ENCODE measurements at places on chromosomes 7 and 10.
A peak's percentile ranks its signal among the peaks of the same experiment; 100 is the strongest.

DNA sequence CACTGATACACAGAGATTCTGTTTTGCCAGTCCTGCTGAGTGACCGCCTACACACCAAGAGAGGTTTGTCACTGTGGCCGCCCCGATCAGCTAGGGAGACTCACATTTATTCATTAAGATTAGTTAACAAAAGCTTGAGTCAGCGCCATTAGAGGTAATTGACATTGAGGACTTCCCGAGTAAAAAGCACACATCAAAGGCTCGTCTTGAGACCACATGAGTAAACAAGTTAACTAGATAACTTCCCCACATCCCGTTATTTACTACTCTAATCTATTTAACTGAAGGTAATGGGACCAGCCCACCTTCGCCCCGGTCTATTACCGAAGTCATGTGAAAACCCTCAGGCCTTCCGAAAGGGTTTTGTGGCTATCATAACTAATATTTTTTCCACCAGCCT is 23.0 kb downstream of the SRRM3 start:
- DNase-seq, result no peak

DNA sequence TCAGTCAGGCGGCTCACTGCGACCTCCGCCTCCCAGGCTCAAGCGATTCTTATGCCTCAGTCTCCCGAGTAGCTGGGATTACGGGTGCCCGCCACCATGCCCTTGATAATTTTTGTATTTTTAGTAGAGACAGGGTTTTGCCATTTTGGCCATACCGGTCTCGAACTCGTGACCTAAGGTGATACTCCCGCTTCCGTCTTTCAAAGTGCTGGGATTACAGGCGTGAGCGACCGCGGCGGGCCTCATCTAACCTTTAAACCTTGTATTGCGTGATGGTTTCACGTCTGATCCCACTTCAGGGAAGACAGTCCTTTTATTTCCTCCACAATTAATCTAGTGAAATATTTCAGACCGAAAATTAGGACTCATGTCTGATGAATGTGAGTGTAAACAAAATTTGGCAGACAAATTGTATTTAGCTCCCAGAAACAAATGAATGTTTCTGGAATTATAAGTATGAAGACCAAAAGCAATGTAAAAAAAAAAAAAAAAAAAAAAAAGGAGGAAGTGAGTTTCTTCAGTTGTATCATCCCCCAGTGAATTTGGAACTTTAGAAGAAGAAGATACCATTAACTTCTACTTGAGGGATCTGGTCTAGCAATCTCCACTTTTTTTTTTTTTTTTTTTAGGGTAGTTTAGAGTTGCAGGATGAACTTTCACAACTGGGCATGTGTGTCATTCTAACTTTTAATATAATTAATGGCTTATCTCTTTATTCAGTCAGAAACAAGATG is 1.6 kb downstream of the NUP42 start:
- peak; percentile 54 for DNase-seq

DNA sequence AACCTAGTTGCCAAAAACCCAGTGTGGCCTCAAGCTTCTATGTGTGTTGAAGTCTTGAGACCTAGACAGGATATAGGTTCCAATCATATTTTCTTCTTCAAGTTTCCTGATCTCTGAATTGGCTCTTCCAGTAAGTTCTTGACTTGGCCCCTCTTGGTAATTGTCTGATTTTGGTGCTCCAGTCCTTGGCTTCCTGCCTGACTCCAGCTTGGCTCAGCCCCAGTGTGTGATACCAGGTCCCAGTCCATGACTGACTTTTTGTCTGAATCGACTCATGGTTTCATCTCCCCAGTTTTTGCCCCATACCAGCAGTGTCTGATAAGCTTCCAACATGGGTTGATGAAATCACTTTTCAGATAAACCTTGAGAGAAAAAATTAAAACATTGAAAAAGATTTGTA is 72.3 kb downstream of the FAS start:
- DNase-seq, result no peak

- no peak for DNase-seq
Observed at GRCh38 chr7:88357781-88358525, 51.3 kb upstream of the STEAP4 start.

DNA sequence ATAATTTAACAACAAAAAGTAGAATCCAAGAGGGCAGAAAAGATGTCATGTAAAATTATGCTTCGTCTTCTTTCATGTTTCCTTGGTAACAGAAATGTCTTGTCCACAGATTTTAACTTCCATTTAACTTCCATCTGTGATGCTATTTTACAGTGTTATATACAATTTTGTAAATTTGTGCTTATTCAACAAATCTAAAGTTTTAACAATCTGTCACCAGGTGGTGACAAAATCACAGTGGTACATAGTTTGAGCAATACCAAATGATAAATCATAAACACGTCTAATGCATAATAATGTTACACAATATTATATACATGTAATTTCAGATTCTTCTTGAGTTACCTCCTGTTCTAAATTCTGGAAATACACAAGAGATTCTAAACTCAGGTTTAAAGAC is 784.4 kb upstream of the CELF2 start:
- no peak for DNase-seq

DNA sequence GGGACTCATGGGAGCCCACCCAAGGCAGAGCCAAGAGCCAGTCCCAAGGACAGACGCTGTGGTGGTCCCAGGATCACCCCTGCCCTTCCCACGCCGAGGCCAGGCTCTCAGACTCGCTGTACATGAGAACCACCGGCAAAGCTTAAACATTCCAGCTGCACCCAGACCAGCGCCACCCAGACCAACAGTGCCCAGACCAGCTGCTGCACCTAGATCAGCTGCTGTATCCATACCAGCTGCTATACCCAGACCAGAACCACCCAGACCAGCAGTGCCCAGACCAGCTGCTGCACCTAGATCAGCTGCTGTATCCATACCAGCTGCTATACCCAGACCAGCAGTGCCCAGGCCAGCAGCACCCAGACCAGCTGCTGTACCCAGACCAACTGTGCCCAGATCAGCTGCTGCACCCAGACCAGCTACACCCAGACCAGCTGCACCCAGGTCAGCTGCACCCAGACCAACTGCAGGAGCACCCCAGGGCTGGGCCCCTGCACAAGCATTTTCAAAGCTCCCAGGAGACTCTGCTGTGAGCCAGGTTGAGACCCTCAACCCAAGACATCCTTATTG is 47.9 kb upstream of the CNPY1 start:
- DNase-seq, result peak; percentile 55

GRCh38 chr10:106169241-106169640 is 995.3 kb downstream of the SORCS1 start:
- DNase-seq, result no peak

DNA sequence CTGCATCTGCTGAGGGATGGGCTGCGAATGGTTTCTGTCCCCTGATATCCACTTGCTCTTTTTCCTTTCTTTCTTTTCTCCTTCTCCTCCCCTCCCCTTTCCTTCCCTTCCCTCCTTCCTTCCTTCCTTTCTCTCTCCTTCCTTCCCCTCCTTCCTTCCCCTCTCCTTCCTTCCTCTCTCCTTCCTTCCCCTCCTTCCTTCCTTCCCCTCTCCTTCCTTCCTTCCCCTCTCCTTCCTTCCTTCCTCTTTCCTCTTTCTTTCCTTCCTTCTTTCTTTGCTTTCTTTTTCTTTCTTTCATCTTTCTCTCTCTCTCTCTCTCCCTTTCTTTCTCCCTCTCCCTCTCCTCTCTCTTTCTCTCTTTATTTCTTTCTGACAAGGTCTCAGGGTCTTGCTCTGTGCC is 20.2 kb upstream of the SPDYE1 start:
- no peak for DNase-seq

DNA sequence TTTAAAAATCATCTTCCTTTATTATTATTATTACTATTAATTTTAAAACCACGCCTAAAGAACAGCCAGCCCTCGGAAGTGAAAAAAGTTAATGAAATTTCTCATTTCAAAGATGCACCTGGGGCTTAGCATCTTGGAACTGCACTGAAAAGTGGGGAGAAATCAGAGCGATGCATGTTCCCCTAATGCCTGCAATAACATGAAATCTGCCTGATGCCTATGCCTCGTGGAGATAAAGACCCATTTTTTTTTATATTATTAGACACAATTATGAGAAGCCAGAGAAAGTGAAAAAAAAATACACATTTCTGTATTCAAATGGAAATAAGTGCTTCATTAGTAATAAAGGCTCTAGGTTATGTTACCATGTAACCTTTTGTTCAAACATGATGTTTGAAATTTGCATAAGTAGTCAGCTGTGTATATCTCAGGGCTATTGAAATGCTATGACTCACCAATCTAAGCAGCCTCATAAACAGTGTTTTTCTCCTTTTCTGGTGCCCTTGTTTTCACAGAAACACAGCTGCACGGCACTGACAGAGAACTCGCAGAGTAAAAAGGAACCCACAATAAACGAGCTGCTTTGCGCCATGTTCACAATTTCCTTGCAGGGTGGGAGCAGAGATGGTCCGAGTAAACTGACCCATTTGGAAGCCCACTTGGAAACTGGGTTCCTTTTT is 175.8 kb upstream of the PRKCQ start:
- no peak for DNase-seq

- no peak for DNase-seq
Observed at GRCh38 chr10:49243139-49243538, 54.9 kb upstream of the TMEM273 start.

- DNase-seq, result no peak
Observed at GRCh38 chr7:36448781-36449379, 59.2 kb downstream of the ANLN start.

DNA sequence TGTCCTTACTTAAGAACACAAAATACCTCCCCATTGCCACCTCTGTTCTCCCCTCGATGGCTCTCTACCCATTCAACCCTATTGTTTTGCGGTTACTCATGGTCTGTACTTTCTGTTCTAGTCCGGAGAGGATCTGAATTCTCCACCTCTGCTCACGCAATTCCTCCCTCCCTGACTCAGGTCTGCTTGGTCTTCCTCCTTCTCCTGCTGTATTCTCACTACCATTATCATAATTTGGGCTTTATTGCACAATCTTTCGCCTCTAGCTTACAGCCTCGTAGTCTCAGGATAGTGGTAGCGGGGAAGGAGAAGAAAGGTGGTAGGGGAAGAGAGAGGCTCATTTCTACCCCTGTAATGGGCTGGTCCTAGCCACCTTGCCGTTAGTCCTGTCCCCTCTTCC is 35.4 kb upstream of the FAM180A start:
- DNase-seq, result no peak

GRCh38 chr7:13724191-13724976 is 265.1 kb downstream of the ETV1 start:
- DNase-seq, result no peak

GRCh38 chr7:28447071-28447470 is 34.8 kb downstream of the CREB5 start:
- DNase-seq, result no peak

DNA sequence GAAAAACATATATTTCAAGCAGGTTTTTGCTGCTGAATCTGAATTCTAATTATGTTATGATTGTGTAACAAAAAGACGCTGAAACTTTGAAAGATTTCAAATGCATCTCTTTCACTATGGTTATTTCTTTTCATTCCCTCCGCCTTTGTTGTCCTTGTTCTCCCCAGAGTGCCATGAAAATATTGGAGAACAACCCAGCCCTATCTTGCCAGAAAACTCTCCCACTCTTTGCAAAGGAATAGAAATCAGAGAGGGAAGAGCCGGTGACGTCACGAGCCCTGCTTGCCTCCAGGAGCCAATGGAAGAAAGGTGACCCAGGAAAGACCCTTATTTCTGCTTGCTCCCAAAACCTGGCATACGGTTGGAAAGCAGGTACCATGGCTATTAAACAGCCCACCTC is 3.4 kb downstream of the GFRA1 start:
- DNase-seq, result no peak

DNA sequence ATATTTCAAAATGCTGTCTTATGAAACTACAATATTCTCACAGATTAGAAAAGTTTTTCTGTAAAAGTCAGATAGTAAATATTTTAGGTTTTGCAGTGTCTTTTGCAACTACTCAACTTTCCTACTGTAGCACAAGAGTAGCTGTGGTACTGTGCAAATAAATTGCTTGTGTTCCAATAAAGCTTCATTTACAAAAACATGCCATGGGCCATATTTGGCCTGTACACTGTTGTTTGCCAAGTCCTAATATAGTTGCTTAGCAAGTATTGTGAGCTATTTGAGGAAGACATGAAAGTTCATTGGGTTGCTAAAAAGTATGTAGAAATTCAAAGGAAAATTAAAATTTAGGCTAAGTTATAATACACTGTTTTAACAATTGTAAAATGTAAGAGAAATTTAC is 80.0 kb downstream of the TFPI2 start:
- DNase-seq, result no peak

GRCh38 chr10:129916506-129916995 is 47.5 kb downstream of the EBF3 start:
- DNase-seq, result no peak

- DNase-seq, result peak; percentile 9
Observed at GRCh38 chr10:110834629-110835301, 37.0 kb upstream of the PDCD4 start.

DNA sequence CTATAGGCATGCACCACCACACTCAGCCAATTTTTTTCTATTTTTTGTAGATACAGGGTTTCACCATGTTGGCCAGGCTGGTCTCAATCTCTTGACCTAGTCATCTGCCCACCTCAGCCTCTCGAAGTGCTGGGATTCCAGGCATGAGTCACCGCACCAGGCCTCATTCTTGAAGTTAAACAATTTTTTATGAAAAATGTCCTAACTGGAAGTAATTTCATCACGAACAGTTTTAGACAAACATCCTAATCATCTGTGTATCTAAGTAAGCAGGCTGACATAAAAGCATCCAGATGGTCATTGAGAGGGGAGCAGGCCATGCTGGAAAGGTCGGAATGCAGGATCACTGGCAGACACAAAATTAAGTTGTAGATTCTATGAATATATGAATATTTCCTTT is 269.1 kb downstream of the ZMYND11 start:
- DNase-seq, result no peak

GRCh38 chr7:45151131-45151684 is 6.4 kb upstream of the RAMP3 start:
- no peak for DNase-seq

DNA sequence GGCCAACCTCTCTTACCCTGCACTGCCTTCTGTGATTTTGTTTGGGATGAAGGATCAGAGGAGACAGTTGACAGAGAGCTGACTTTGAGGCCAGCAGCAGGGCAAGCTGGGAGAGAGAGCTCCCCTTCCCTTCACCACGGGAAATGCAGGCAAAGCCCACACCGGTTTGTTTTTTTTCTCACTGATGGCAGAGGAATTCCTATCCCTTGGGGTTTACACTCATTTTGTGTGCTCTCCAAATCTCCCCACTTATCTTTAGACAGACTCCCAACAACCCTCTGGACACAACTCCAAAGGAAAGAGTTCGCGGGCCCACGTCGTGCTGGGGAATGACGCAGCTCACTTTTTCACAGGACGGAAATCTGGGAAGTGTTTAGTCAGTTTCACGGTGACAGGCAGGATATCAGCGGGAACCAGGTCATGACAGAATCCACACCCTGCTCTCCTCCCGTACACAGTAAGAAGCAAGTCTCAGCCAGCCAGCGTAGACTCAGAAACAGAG is 68.3 kb upstream of the FAM171A1 start:
- DNase-seq, result no peak

- DNase-seq, result no peak
Observed at GRCh38 chr7:148334959-148335577, 255.5 kb upstream of the C7orf33 start.
